Retinal pigment epithelial cell (primary cell): ENCODE measurements at places on chromosomes 2 and 18.

DNA sequence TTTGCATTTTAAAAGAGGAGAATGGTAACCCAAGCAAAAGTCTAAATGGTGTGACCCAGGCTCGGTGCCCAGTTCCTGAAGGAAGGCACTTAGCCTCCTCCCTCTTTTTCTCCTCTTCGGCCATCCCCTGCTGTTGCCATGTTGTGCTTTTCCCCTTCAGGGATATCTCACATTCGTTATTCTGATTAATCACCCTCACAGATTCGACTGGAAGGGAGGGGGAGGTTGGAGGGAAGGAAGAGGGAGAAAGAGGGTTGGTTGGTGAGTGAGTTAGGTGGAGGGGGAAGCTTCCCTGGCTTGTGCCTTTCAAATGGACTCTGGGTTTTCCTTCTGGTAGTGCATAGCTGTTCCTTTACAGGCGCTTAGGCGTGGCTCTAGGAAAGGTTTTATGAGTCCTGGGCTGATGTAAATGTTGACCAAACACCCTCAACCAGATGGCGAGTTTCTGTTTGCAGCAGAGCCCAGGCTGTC lies 39.0 kb upstream of the LYPD6B start:
- DNase-seq, result no peak

GRCh38 chr2:207529330-207530159 lies at the start of gene CREB1:
CREB1 (plus strand) TSS chr2:207529962; CDS start chr2:207555636, 25,674 bp downstream.
- peak; percentile 92 for DNase-seq

GRCh38 chr2:88212251-88212790 lies 42.2 kb downstream of the THNSL2 start:
- DNase-seq, result no peak

DNA sequence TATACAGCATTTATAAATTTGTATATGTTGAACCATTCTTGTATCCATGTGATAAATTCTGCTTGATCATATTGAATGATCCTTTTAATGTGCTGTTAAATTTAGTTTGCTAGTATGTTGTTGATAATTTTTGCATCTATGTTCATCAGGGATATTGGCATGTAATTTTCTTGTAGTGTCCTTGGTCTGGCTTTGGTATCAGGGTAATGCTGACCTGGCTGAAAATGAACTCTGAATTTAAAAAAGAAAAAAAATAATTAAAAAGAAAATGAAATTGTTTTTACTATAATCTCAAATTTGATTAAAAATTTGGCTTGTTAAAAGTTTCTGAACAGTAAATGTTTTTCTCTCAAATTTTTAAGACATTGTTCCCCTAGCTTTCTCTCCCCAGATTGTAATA lies 46.3 kb downstream of the RAD51AP2 start:
- DNase-seq, result no peak

DNA sequence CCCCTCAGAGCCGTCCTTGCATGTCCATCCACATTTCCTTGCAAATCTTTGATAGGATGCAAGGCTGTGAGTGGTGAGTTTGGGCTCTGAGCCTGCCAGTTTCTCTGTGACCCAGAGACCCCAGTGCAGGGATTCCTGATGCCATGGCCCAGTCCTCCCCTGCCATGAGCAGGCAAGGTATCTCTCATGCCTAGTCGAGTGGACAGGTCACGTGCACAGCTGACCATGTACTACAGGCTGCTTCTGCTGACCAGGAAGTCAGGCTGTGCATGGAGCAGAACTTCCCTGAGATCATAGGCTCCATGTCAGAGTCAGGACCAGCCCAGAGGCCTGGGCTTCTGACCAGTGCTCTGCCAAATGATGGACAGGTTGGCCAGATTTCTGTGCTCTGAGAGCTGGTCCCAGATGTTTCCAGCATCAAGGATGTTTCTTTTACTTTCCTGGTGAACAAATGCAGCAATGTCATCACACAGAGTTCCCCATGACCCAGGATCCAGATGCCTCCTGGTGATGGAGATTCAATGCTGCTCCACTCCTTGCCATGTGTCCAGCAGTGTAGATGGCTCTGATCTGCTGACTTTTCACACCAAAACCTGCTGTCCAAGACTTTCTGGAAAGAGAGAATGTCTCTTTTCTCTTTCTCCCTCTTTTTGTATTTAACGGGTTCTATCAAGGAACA lies 321.6 kb upstream of the HS6ST1 start:
- DNase-seq, result no peak

- DNase-seq, result no peak
Measured at GRCh38 chr2:239722760-239723470, 302.2 kb downstream of the NDUFA10 start.

DNA sequence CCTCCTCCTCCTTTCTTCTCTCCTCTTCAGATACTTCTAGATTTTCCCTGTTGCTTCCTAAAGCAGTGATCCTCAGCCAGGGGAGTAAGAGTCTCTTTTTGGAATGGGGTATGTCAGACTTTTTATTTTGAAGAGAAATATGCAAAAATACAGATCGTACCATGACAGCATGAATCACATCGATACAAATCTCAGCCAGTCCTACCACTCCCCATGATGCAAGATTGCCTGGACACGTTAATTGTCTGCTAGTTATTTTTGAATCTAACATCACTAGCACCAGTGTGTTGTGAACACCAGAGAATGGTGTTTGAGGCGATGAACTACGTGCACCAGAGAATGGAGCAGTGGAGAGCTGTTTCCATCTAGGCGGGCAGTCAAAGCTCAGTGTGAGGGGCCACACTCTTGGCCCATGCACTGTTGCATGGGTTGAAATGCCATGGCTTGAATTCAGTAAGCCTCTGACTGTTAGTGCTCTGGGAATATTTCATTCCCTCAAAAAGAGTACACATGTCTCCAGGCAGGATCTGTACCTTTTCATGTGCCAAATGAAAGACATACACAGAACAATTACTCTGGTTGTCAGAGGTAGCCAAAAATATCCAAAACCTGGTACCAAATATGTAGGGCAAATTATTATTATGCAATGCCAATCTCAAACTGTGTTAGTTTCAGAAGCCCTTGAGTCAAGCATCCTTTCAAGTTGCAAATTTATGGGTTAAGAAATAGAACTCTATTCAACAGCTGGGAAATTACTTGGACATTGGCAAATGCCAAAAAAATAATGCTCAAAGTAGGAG lies 46.3 kb upstream of the RALBP1 start:
- no peak for DNase-seq

DNA sequence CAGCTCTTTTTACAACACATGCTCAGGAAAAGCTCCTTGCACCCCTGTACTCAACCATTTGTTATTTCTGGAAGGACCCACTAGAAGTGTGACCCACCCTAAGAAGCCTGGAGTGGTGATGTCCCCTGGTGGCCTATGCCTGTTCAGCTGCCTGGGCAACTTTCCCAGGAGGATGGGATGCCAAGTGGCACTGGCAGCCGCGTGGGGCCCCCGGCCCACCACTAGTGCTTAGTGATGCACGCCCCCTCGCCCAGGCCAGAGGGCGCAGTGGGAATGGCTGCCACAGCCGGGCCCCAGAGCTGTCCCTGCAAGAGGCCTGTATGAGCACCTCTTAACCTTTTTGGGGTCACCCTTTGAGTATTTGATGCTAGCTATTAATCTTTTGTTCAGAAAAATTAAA lies 18.1 kb downstream of the IMPA2 start:
- DNase-seq, result no peak

GRCh38 chr2:223868005-223868404 lies 30.6 kb upstream of the AP1S3 start:
- no peak for DNase-seq

DNA sequence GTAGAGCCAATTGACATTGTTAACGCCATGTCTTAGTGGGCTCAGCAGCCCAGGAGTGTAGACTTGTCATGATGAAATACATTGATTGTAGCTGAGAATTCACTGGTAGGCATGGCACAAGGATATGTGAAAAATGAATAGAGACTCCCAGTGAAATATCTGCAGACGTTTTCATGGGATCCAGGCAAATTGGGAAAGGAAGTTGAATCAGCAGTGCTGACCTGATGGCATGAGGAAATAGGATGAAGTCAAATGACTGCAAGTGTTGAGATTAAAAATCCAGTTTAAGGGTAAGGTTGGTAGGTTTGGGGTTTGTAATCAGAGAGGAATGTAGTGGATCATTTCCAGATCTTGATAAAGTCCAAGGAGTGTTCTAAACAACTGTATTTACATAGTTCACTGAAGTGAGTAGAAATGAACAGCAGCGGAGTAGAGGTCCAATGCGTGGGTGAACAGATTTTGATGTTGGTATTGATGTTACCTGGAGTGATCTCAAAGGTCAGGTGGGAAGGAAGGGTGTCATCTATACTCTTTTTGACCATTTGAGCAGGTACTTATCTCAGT lies 24.6 kb downstream of the INSIG2 start:
- DNase-seq, result peak; percentile 86

- no peak for DNase-seq
Measured at GRCh38 chr2:153299809-153300208, 178.8 kb downstream of the RPRM start.

GRCh38 chr18:8705238-8705960 lies at the start of gene MTCL1:
MTCL1 (plus strand) TSS chr18:8705556; CDS start chr18:8705661, 105 bp downstream.
- no peak for DNase-seq

DNA sequence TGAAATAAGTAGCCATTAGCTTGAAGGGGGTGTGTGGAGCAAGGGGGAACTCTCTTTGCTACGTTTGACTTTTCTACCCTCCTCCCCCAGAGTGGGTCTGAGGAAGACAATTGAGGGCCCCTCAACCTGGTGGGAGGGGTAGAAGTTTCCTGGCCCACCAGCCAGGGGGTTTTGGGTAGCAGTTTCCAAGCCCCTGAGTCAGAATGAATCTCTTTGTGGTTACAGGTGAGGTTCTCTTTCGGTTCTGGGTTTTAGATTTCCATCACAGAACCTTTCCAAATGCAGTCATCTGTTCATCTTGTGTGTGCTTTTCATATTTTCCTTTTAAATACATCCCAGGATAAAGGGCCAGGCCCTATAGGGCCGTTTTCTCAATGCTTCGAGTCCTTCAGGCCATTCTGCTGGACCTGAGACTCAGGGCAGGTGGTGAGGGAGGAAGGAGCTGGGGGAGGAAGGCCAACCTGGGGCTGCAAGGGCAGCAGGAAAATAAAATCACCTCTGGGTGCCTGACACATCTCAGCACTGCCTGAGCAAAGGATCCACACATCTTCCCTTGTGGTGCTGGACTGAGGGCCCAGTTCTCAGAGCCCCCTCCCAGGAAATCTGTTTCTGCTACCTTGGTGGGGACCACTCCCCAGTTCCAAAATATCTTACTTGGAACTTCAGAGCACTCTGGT lies 4.7 kb downstream of the LBH start:
- DNase-seq, result no peak

DNA sequence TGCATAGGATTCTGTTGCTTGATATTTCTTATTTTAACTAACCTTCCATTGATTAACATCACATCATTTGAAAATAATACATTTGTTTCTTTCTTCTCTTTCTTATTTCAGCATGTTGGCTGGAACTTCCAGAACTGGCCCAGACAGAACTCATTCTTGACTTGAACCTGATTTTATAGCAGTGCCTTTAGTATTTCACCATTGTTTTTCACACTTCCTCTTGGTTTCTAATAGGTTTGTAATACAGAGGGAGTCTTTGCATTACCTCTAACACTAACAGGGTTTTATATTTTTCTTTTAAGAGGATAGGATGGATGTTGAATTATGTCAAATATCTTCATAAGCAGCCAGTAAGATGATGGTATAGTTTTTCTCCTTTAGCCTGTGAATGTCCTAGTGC lies 39.2 kb downstream of the SEMA4F start:
- DNase-seq, result no peak

- DNase-seq, result no peak
Measured at GRCh38 chr2:183348492-183348891, 224.2 kb downstream of the NUP35 start.

GRCh38 chr18:23861805-23862470 lies 152.6 kb upstream of the TTC39C start:
- peak; percentile 92 for DNase-seq

- peak; percentile 24 for DNase-seq
Measured at GRCh38 chr18:56890632-56891031, 239.5 kb downstream of the WDR7 start.

DNA sequence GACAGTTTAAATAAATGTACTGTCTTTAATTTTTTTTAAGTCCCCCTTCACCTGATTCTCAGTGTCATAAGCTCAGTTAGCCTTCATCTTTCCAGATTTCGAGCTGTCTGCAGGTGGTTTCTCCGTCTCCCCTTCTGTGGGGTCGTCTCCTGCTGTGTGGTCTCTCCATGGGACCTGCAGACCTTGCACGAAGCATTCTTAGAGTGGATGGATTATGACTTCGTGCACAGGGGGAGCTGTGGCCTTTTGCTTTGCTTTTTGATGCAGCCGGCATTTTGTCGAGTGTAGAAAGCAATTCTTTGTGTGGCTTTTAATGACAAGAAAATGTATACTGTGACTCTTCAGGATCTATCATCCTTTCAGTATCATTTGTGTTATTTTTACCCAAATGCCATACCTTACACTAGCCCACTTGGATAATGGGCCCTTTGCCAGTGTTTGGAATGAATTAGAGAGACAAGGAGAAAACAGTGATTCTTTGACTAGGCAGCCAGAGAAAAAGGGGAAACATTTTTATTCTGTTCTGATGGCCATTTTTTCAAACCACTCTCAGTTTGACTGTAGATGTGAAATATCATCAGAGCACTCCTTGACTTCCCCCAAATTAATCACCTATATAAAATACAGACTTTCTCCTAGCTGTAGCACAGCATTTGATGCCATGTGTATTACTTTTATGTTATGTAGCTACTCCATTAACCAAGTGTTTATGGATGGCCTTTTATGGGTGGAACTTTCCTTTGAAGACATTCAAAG lies 54.3 kb downstream of the ITGA6 start:
- no peak for DNase-seq

DNA sequence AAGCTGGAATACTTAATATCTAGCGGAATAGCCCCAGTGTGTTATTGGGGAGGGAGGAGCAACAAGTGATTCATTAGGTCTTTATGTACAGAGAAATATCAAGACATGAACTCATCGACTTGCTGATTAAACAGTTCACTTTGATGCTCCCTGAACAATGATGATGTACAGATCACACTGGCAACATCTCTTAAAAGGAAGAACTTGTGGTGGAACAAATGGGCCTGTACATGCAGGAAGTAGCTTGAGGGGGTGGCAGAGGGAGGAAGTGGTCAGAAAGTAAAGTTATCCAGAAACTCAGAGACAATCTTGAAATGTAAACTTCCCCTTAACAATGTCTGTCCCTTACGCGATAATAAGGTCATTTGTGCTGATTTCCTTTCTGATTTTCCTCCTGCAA lies 90.5 kb downstream of the NXPH2 start:
- DNase-seq, result no peak

- no peak for DNase-seq
Measured at GRCh38 chr2:74441690-74442482, at the start of gene RTKN. RTKN (minus strand) TSS chr2:74441937; CDS start chr2:74441816, 121 bp downstream.
